Adrenal gland (tissue), 19 donors: ENCODE measurements at places on chromosomes 11 and 22. TPM values are rescaled to one million over a fixed set of nuclear protein-coding genes. Genes with fewer than 3 reads are reported as not detected.

GRCh38 chr11:27310707-27311106 is 52.3 kb downstream of the CCDC34 start:
- H3K27me3 ChIP-seq = no peaks in the 10 kb centered on the region
- DNase-seq = no peak
- H3K36me3 ChIP-seq = no peaks in the 10 kb centered on the region
- H3K27ac ChIP-seq = no peak overlapping the region
- no peaks in the 10 kb centered on the region for H3K4me1 ChIP-seq
- no peak overlapping the region for H3K4me3 ChIP-seq

- no peak overlapping the region for H3K27ac ChIP-seq
- no peaks in the 10 kb centered on the region for H3K4me1 ChIP-seq
- DNase-seq = no peak
- H3K36me3 ChIP-seq = no peaks in the 10 kb centered on the region
- no peaks in the 10 kb centered on the region for H3K27me3 ChIP-seq
These were observed 39.2 kb downstream of the KMT5B start for GRCh38 chr11:68173926-68174325.

- H3K4me1 ChIP-seq = peaks cover 12% of the 10 kb centered on the region
- DNase-seq = peak; percentile 44
- H3K4me3 ChIP-seq = no peak overlapping the region
- no peak overlapping the region for H3K27ac ChIP-seq
These were observed 349.1 kb upstream of the PITPNB start for GRCh38 chr22:28268171-28268570.

DNA sequence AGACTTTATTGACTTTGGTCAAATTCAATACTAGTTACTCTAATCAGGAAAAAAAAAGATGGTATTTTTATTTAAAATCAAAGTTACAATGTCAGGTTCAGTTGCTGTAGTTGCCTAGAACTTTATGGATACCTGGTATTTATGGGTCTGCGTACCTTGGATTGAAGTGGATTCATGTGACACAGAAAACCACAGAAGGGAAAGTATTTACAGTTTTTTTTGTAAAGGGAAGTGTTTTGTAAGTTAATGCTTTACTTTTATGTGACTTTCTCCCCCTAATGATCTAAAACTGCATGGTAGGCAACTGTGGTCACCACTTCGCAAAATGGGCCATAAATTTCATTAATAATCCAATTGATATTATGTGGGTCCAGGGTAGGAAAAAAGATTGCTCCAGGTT is 65.2 kb upstream of the ADA2 start:
- DNase-seq = no peak
- no peaks in the 10 kb centered on the region for H3K36me3 ChIP-seq
- no peak overlapping the region for H3K4me3 ChIP-seq
- peaks cover 4% of the 10 kb centered on the region for H3K27me3 ChIP-seq
- no peak overlapping the region for H3K27ac ChIP-seq

- H3K27ac ChIP-seq = no peak overlapping the region
- H3K27me3 ChIP-seq = no peaks in the 10 kb centered on the region
- H3K4me3 ChIP-seq = no peak overlapping the region
These were observed 584.1 kb downstream of the INSC start for GRCh38 chr11:15698855-15699254.

- no peaks in the 10 kb centered on the region for H3K27me3 ChIP-seq
- no peak overlapping the region for H3K27ac ChIP-seq
- H3K4me3 ChIP-seq = no peak overlapping the region
- no peak for DNase-seq
These were observed 72.0 kb downstream of the ZBTB16 start for GRCh38 chr11:114131461-114131864.

- DNase-seq = no peak
- H3K4me3 ChIP-seq = no peak overlapping the region
- no peak overlapping the region for H3K27ac ChIP-seq
- no peaks in the 10 kb centered on the region for H3K4me1 ChIP-seq
- H3K27me3 ChIP-seq = no peaks in the 10 kb centered on the region
These were observed 851.8 kb downstream of the BRD1 start for GRCh38 chr22:48975886-48976285.

- H3K4me1 ChIP-seq = no peaks in the 10 kb centered on the region
- no peak for DNase-seq
- no peak overlapping the region for H3K27ac ChIP-seq
- no peaks in the 10 kb centered on the region for H3K36me3 ChIP-seq
- H3K27me3 ChIP-seq = no peaks in the 10 kb centered on the region
- no peak overlapping the region for H3K4me3 ChIP-seq
These were observed 44.1 kb downstream of the DDIAS start for GRCh38 chr11:82945682-82946081.

DNA sequence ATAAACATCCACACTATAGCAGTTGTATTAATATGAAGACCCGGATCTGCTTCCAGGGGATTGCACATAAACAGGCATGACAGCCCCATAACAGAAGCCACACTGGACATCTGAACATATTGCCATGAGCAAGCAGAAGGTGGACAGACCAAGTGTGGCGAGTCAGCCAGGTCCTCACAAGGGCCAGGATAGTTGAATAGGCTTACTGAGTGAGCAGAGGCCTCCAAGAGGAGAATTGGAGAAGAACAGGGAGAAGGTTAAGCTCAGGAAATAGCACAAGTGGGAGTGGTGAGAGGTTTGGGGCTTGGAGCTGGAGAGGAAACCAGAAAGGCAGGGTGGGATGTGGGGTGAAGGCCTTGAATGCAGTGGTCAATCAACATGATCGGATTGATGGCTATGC is 10.8 kb downstream of the SLC35C1 start:
- no peaks in the 10 kb centered on the region for H3K4me1 ChIP-seq
- no peaks in the 10 kb centered on the region for H3K27me3 ChIP-seq
- no peak overlapping the region for H3K4me3 ChIP-seq

SYCE3 gene
- not detected for polyA plus RNA-seq

MS4A4A gene
- polyA plus RNA-seq = 33.4 TPM

OR5L1 gene
- polyA plus RNA-seq = not detected

DNA sequence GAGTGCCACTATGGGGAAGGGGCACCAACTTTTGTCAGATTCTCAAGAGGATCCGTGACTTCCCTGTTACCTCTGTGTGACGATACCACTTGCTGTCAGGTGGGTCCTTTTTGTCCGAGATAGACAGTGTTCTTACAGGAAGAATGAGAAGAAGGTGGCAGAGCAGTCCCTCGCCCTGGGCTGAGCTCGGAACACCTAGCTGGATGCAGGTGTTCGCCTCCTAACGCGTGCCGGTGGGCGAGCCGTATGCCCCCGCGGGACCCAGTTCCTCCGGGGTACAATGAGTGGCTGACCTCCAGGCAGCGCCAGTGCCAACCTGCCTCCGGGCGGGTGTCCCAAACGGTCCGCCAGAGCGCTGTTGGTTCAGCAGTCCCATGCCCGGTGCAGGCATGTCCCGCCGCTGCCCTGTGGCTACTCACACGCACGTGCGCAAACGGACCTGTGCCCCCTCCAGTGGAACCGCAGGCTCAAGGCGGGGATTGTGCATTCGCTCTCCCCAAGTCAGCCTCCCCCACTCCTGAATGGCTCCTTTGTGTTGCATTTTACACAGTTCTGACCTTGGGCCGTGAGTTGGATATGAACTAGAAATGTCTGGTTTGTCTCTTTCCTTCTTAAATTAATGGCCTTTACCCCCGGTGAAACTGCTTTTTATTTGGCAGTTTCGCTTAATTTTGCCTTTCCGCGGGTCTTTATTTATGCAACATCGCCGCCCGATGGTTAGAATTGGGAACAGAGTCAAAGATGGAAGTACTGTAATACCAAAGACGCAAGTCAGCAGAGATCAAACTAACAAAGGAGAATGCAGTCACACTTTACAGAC is 1.1 kb upstream of the ABTB2 start:
- H3K4me3 ChIP-seq = peak overlapping the region; percentile 60
- H3K27ac ChIP-seq = peak overlapping the region; percentile 46
- H3K27me3 ChIP-seq = no peaks in the 10 kb centered on the region
- H3K4me1 ChIP-seq = peaks cover 10% of the 10 kb centered on the region
- peak; percentile 83 for DNase-seq
- no peaks in the 10 kb centered on the region for H3K36me3 ChIP-seq

MN1 gene
- polyA plus RNA-seq = 0.88 TPM

SFI1 gene
- polyA plus RNA-seq = 84.0 TPM

GRCh38 chr11:74233683-74234082 is 62.6 kb downstream of the PPME1 start:
- no peaks in the 10 kb centered on the region for H3K4me1 ChIP-seq
- H3K27me3 ChIP-seq = no peaks in the 10 kb centered on the region
- no peak overlapping the region for H3K27ac ChIP-seq
- H3K4me3 ChIP-seq = no peak overlapping the region

SLC22A8 gene
- not detected for polyA plus RNA-seq

GRCh38 chr11:19957294-19957943 is 202.9 kb downstream of the DBX1 start:
- no peak for DNase-seq
- peaks cover 7% of the 10 kb centered on the region for H3K4me1 ChIP-seq
- H3K27me3 ChIP-seq = no peaks in the 10 kb centered on the region
- H3K36me3 ChIP-seq = no peaks in the 10 kb centered on the region
- H3K27ac ChIP-seq = no peak overlapping the region
- no peak overlapping the region for H3K4me3 ChIP-seq

DNA sequence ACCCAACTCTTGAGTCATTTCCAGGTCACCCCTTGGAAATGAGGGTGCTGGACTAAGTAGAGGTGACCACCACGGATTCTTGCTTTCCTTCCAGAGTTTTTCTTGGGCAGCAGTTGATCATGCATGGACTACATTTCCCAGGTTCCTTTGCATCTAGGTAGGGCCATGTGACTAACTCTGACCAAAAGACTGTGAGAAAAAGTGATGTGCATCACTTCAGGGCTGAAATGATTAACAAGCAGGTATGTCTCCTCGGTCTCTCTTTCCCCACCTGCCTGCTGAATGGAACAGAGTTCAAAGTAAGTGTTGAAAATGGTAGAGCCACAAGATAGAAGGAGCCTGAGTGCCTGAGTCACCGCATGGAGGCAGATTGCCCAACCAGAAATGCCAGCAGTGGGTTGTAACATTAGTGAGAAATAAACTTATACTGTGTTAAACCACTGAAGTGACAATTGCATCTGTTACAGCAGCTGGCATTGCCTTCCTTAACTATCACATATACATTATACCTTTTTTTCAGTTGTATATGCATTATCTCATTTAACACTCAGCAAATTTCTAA is 113.5 kb downstream of the MN1 start:
- no peaks in the 10 kb centered on the region for H3K27me3 ChIP-seq
- no peak for DNase-seq
- no peak overlapping the region for H3K27ac ChIP-seq
- peaks cover 5% of the 10 kb centered on the region for H3K4me1 ChIP-seq
- H3K4me3 ChIP-seq = no peak overlapping the region
- H3K36me3 ChIP-seq = no peaks in the 10 kb centered on the region

GRCh38 chr22:43186272-43187170 is at the start of gene TTLL12:
TSS of gene TTLL12 (minus strand) at chr22:43187134. CDS start at chr22:43187069, 65 bp downstream.
- DNase-seq = peak; percentile 62
- H3K4me1 ChIP-seq = peaks cover 27% of the 10 kb centered on the region
- H3K27me3 ChIP-seq = no peaks in the 10 kb centered on the region
- H3K4me3 ChIP-seq = peak within 1 kb of the TSS; percentile 33
- no peaks in the 10 kb centered on the region for H3K36me3 ChIP-seq
- H3K27ac ChIP-seq = peak within 1 kb of the TSS; percentile 72

DNA sequence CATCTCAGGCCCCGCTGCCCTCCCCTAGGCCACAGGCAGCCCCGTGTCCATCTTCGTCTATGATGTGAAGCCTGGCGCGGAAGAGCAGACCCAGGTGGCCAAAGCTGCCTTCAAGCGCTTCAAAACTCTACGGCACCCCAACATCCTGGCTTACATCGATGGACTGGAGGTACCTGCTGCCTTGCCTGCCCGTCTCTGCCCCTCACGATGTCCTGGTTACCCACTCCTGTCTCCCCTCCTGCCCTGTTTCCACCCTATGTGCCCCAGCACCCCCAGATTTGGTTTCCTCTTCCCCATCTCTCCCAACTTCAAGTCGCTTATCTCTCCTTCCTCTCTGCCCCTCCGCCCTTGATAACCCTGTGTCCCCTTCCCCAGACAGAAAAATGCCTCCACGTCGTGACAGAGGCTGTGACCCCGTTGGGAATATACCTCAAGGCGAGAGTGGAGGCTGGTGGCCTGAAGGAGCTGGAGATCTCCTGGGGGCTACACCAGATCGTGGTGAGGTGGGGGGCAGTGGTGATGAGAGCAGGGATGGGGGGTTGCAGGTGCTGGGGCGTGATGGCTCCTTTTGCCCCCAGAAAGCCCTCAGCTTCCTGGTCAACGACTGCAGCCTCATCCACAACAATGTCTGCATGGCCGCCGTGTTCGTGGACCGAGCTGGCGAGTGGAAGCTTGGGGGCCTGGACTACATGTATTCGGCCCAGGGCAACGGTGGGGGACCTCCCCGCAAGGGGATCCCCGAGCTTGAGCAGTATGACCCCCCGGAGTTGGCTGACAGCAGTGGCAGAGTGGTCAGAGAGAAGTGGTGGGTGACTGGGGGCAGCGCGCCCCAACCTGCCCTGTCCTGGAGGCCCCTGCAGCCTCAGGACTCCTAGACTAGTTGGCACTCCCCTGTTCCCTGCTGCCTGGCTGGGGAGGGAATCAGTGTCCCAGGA is 930 bp downstream of the SCYL1 start:
- H3K4me3 ChIP-seq = peak overlapping the region; percentile 84
- H3K4me1 ChIP-seq = peaks cover 45% of the 10 kb centered on the region
- no peaks in the 10 kb centered on the region for H3K27me3 ChIP-seq
- no peak for DNase-seq
- H3K27ac ChIP-seq = peak overlapping the region; percentile 69

CXCR5 gene
- 0.24 TPM for polyA plus RNA-seq

- DNase-seq = no peak
- H3K4me1 ChIP-seq = peaks cover 15% of the 10 kb centered on the region
- H3K27ac ChIP-seq = no peak overlapping the region
- H3K36me3 ChIP-seq = no peaks in the 10 kb centered on the region
These were observed 4.2 kb downstream of the FAR1 start for GRCh38 chr11:13672576-13673210.

DNA sequence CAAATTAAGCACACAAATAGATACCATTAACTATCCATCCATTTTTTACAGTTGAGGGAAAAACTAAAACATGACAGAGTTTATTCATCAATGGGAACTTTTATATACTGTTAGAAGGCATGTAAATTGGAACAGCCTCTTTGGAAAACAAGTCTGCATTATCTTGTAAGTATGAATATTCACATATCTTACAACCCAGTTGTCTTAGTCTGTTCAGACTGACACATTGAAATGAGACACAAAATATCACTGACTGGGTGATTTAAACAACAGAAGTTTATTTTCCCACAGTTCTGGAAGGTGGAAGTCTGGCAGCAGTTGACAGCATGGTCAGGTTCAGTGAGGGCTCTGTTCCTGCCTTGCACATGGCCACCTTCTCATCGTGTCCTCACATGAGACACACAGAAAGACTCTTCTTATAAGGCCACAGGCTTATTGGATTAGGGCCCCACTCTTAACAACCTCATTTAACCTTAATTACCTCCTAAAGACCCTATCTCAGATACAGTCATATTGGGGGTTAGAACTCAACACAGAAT is 5.4 kb upstream of the EIF3F start:
- H3K27ac ChIP-seq = no peak overlapping the region
- H3K27me3 ChIP-seq = no peaks in the 10 kb centered on the region
- H3K36me3 ChIP-seq = no peaks in the 10 kb centered on the region
- H3K4me3 ChIP-seq = no peak overlapping the region
- no peak for DNase-seq
- H3K4me1 ChIP-seq = peaks cover 3% of the 10 kb centered on the region

- no peaks in the 10 kb centered on the region for H3K36me3 ChIP-seq
- no peaks in the 10 kb centered on the region for H3K27me3 ChIP-seq
- peaks cover 39% of the 10 kb centered on the region for H3K4me1 ChIP-seq
- DNase-seq = peak; percentile 100
- H3K27ac ChIP-seq = peak within 1 kb of the TSS; percentile 97
These were observed at the start of gene CD82 for GRCh38 chr11:44565211-44565952. TSS of gene CD82 (plus strand) at chr11:44565663. CDS start at chr11:44594663, 29,000 bp downstream.
